ENCODE measurements at places on chromosomes 6 and 20. TPM values are rescaled to one million over a fixed set of nuclear protein-coding genes. Genes with fewer than 3 reads are reported as not detected.

The DNAH8 gene
- 0.90 TPM for polyA plus RNA-seq

The PBOV1 gene
- not detected for polyA plus RNA-seq

The NKAPL gene
- 3.2 TPM for polyA plus RNA-seq

The CGA gene
- polyA plus RNA-seq = 3.5 TPM

The BACH2 gene
- polyA plus RNA-seq = 12.9 TPM

The FOXQ1 gene
- 11.8 TPM for polyA plus RNA-seq

DNA sequence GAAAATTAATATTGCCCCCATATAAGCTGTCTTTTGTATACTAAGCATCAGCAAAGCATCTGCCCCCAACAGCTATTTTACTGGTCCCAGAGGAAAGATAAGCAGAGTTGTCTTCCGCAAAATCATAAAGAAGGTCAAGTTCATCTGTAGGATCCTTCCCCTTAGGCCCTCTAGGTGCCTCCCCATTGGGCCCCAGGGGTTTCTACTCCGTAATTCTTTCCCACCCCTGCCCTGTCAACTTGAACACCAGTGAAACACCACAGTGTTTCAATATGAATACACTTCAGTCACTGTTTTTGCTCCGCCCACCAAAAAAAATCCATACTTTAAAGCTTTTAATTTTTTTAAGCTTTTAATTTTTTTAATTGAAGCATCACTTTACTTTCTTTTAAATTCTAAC lies 159.2 kb downstream of the ATXN1 start:
- no peak for DNase-seq

DNA sequence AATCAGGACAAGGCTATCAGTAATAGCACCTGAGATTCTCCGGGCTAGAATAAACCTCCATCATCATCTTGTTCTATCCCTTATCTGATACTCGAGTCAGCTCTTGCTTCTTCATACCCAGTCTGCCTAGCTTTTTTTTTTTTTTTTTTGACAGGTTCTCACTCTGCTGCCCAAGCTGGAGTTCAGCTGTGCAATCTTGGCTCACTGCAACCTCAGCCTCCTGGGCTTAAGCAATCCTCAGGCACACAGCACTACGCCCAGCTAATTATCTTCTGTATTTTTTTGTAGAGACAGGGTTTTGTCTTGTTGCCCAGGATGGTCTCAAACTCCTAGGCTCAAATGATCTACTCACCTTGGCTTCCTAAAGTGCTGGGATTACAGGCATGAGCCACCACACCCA lies 19.5 kb downstream of the SRSF6 start:
- DNase-seq = no peak

GRCh38 chr6:112039431-112039770 lies 14.5 kb upstream of the CCN6 start:
- DNase-seq = no peak

DNA sequence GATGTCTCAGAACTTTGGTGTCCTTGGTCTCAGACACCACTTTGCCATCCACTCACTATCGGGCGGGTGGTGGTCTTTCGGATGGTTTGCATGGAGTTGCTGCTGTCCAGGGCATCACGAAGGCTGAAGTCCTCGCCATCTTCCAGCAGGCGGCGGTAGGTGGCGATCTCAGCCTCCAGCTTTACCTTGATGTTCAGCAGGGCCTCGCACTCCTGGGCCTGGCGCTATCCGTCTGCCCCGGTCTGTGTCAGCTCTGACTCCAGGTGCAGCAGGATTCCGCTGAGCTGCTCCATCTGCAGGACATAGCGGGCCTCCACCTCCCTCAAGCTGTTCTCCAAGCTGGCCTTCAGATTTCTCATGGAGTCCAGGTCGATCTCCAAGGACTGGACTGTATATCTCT lies 36.0 kb downstream of the ZNF311 start:
- no peak for DNase-seq

DNA sequence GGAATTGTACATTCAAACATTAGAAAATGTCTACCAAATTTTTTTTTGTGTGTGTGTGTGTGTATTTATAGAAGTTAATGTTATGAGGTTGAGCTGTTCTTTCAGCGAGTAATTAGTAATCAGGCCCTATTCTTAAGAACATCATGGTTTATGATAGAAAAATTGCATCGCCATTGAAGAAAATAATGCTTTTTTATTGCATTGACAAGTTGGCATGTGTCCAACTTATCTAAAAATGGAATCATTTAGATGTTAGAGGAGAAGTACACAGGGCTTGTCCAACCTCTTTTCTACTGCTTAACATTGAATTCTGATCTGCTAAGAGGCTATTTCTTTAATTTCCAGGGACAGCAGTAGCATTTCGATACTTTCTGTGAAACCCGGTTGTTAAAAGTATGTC lies 61.6 kb upstream of the ADGRG6 start:
- no peak for DNase-seq

- no peak for DNase-seq
Measured at GRCh38 chr6:49570474-49571079, 20.1 kb downstream of the C6orf141 start.

DNA sequence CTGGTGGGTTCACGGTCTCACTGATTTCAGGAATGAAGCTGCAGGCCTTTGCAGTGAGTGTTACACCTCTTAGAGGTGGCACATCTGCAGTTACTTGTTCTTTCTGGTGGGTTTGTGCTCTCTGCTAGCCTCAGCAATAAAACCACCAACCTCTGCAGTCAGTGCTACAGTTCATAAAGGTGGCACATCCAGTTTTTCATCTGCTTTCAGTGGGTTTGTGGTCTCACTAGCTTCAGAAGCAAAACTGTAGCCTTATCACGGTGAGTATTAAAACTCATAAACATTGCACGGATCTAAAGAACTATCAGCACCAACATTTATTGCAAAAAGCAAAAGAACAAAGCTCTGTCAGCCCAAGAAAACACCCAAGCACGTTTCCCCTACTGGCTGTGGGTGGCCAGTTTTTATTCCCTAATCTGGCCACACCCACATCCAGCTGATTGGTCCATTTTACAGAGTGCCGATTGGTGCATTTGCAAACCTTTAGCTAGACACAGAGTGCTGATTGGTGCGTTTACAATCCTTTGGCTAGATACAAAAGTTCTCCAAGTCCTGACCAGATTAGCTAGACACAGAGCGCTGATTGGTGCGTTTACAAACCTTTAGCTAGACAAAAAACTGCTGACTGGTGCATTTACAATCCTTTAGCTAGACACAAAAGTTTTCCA lies 3.4 kb upstream of the TMEM14C start:
- no peak for DNase-seq

DNA sequence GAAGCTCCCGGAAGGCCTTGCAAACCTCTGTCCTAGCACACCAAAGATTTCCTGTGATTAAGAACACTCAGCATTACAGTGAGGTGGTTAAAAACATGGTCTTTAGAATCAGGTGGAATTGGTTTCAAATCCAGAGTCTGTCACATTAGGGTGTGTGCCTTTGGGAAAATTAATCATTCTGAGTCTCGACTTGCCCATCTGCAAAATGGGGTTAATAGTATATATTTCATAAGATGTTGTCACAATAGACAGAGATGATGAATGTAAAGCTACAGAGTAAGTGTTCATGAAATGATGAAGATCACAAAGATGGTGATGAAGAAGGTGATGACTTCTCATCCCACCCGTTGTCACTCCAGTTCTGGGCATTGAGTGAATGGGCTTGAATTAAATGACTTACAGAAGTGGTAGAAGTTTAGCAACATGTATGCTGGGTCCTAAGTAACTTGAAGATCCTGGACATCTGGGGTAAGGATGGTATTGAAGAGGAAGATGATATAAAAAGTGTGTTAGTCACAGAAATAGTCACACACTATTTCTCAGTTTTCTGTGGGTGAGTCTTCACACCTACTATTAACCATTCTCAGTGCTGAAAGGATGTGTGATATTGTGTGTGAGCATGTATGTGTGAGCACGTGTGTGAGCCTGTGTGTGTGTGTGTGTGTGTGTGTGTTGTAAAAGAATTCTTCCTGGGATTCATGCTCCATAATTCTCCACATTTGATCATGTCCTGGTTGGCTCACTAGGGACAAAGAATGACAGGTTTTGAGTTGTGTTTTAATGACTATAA lies 28.0 kb upstream of the NEDD9 start:
- no peak for DNase-seq

DNA sequence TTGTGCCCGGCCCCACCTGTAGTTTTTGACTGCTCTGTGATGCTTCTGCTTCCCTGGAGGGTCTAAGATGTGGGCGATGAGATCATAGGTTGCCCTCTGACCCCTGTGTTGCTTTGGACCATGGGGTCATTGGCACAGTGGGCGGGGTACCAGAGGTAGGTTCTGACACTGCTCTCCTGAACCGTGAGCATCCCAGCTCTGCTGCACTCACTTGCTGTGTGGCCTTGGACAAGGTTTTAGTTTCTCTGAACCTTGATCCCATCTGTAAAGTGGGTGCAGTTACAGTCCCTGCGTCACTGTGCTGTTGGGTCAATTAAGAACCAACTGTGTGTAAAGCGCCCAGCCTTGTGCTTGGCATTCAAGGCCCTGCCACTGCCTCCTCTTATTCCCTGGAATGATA lies 30.9 kb downstream of the SRC start:
- no peak for DNase-seq

- no peak for DNase-seq
Measured at GRCh38 chr6:139540276-139540675, 165.8 kb upstream of the CITED2 start.

DNA sequence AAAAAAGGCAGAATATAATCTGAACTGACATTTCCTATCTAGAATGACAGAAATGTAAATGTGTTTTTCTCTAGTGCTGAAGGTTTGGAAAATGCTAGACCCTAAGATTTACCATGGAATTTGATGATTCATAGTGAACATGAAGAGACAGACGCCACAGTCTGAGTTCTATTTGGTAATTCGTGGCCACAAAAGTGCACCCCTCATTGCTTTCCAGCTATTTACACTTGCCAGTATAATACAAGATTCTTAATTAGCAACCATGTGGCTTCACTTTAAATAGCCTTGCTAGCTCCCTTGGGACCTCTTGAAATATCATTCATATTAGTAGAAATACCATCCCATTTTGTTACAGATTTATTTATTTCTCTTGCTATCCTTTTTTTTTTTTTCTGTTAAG lies 636.8 kb downstream of the PRKN start:
- no peak for DNase-seq

DNA sequence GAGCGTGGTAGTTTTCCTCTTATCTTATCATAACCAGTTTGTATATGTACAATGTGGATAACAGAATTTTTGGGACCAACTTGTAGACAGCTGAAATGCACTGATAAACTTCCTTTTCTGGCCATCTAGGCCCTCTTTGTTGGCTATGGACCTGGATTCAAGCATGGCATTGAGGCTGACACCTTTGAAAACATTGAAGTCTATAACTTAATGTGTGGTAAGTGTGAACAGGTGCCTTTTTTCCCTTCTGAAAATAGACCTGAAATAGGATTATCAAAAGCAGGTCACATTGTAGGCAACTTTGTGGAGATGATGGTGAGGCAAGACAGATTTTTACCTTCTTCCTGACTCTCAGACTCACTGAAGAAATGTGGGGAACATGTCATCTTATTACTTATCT lies 67.8 kb downstream of the ENPP1 start:
- DNase-seq = no peak

- no peak for DNase-seq
Measured at GRCh38 chr6:15213838-15214400, 31.9 kb upstream of the JARID2 start.

DNA sequence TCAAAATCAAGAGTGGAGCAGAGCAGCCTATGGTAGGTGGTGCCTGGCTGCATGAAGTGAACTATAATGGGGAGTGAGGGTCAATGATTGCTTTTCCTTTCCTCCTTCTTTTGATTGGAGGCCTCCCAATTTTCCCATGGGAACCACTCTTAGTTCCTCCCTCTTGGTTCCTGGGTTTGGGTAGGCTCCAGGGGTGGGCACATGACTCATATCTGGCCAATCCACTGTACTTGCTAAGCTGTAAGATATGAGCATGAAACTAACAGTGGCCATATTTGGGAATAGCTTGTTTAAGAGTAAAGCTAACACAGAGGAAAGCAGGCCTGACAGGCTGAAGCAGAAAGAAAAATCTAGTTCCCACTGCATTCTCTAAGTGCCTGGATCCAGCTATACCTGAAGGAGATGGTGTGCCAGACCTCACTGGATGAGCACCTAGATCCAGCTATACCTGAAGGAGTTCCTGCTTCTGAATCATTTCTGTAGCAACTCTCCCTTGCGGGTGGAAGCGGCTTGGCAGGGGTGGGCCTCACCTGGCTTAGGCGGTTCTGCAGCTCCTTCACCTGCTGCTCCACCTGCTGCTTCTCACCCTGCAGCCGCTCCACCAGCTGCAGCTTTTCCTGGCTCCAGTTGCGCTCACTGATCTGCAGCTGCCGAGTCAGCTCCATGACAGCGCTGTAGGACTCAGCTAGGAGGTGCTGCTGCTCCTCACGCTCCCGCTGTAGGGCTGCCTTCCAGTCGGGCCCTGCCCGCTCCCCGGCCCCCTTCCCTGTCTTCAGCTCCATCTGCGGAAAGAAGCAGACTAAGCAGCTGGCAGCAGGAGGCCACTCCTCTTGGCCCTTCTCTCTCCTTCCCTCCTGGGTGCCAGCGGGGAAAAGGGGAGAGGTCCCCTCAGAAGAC lies 29.0 kb upstream of the DSN1 start:
- no peak for DNase-seq

DNA sequence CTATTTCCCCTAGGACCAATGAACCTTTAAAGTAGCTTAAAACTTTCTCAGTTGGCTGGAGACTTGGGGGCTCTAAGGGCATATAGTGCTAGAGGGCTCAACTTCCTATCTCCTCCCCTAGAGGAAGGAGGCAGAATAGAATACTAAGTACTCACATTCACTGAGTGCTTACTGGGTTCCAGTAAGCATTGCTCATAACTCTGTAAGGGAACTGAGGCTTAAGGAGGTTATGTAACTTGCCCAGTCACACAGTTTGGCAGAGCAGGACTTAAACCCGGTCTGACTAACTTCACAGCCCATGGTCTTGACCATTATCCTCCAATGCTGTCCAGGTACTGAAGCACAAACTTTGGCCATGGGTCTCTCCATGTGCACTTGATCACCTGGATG lies 12.5 kb downstream of the SESN1 start:
- no peak for DNase-seq

DNA sequence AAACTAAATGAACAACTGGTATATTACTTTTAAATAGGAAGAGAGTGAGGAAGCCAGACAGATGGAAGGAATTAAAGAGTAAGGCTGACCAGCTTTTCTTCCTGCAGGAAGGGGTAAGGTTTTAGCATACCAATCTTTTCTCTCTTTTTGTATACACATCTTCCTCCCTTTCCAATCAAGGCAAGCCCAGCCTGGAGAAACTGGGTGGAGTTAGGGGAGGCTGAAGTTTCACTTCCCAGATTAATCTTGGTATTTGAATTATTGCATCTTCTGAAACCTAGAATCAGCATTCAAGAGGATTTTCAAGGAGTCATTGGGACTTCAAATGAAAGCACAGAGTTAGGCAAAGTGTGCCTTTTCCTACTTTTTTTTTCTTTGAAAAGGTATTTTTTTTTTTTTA lies 33.1 kb downstream of the TMEM14A start:
- DNase-seq = no peak
